ENCODE measurements at places on chromosomes 2 and 18.

- no peak for DNase-seq
These were observed 441.1 kb downstream of the PTH2R start for GRCh38 chr2:208847651-208848050.

DNA sequence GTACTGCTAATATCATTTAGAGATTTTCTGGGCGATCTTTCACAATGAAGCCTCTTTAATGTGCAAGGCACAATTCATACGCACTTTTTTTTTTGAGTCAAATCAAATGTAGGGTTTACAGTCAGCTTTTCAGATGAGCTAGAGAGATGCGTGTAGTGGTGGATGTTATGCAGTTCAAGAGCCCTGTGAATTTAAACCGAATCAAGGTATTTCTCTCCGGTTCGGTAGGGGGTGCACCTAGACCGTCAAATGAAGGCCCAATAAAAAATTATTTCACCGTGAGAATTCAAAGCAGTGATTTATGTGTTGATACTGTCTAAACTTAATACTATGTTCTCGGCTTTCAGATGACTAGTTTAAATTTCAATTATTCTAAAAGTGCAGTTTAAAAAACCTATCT, 1.1 kb downstream of the PTH2R start:
- DNase-seq = no peak

- DNase-seq = no peak
These were observed 22.6 kb downstream of the MTX2 start for GRCh38 chr2:176291809-176292283.

- DNase-seq = no peak
These were observed 1302.1 kb upstream of the TMEFF2 start for GRCh38 chr2:193496786-193497185.

- DNase-seq = no peak
These were observed 54.3 kb upstream of the HK2 start for GRCh38 chr2:74779587-74780135.

GRCh38 chr18:62329691-62330454, 4.8 kb downstream of the TNFRSF11A start:
- DNase-seq = no peak

All from activated CD4-positive, alpha-beta T cell treated with anti-CD3 and anti-CD28 coated beads, Interleukin-2, amount 50 U/mL, for 24 hours (primary cell).